ENCODE measurements at places on chromosomes 12 and 14.

- no peak for DNase-seq
Observed at GRCh38 chr14:29580763-29581162, 346.9 kb downstream of the PRKD1 start.

GRCh38 chr14:80585506-80585835, 356.1 kb downstream of the CEP128 start:
- no peak for DNase-seq

DNA sequence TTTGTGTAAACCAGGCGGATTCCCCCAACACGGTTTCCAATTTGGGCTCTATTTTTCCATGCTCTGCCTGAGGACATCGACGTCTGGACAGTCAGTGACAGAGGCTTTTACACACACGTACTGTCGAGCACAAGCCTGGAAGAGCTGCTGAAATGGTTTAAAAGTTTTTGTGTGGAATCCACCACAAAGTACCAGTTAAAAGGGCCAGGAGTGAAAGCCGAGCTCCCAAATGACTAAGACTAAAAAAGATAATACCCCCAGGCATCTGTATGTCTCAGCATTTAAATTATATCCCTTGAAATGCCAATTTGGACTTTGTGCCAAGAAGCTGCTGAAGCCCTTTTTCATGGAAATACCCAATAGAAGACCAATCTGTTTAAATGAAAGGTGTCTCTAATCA, 173.2 kb downstream of the EGLN3 start:
- DNase-seq, result no peak

GRCh38 chr14:77007183-77007974, 21.1 kb downstream of the IRF2BPL start:
- DNase-seq, result no peak

DNA sequence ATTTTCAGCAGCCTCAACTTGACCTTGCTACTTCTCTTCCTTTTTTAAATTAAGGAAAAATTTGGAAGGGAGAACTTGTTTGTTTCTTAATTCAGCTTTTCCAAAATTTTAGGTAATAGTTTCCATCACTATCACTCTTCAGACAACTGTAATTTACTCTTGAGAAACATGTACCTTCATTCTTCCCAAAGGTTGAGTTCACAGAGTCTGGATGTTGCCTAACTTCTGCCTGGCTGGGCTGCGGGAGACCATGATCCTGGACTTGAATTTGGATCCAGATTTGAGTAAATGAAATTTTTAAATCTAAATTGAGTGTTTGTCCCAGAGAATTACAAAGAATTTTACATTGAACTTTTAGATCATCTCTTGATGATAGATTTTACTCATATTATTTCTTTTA, 193.1 kb downstream of the CCDC91 start:
- DNase-seq, result no peak

- no peak for DNase-seq
Observed at GRCh38 chr12:52836042-52836466, 1.9 kb upstream of the KRT79 start.

- no peak for DNase-seq
Observed at GRCh38 chr12:86521870-86522269, 265.7 kb upstream of the MGAT4C start.

DNA sequence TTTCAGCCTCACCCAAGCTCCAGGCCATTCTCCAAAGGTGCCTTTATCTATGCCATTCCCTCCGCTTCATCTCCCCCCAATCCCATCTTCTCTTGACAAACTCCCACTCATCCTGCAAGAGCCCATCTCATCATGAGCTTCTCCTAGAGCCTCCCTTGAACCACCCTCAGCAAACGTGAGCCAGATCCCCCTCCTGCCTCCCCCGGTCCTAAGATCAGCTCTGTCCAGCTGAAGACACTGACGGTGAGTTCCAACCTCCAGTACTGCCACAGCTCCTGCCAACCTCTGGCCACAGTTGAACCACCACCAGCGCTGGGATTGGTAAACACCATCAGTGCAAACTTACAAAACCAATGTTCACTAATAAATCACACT, 124.6 kb downstream of the BCL11B start:
- no peak for DNase-seq

GRCh38 chr12:122283680-122284079, 17.4 kb upstream of the VPS33A start:
- DNase-seq, result no peak

- DNase-seq, result no peak
Observed at GRCh38 chr14:101239065-101239464, 322.2 kb upstream of the DIO3 start.

- DNase-seq, result peak; percentile 44
Observed at GRCh38 chr12:42023733-42024494, 120.8 kb downstream of the GXYLT1 start.

- DNase-seq, result peak; percentile 47
Observed at GRCh38 chr12:3491938-3492792, 1.2 kb downstream of the PRMT8 start.

DNA sequence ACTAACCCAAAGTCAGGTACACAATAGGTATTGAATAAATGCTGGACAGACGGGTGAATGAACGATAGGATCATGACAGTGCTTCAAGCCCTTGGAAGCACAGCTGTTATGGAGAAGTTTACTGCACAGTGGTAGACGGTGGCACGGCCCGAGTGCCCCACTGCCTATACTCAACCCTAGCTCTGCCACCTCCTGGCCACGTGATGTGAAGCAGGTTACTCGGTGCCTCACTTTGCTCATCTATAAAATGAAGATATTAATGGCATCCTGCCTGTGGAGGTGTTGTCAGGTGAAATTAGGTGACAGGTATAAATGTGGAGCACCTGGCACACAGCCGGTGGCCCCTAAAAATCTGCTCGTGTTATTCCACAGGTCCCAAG, 5.8 kb downstream of the ASB2 start:
- no peak for DNase-seq
